ENCODE measurements at places on chromosomes 7 and 10. TPM values are rescaled to one million over a fixed set of nuclear protein-coding genes. Genes with fewer than 3 reads are reported as not detected.

ADCY1 gene
- total RNA-seq = 2.4 TPM

CCDC7 gene
- 1.0 TPM for total RNA-seq

MSMB gene
- not detected for total RNA-seq

GDF2 gene
- total RNA-seq = not detected

HMX3 gene
- not detected for total RNA-seq

PRTFDC1 gene
- 22.2 TPM for total RNA-seq

CACNB2 gene
- not detected for total RNA-seq

EMX2 gene
- total RNA-seq = not detected

VWA2 gene
- total RNA-seq = not detected

ELFN1 gene
- 0.32 TPM for total RNA-seq

CLIP2 gene
- 15.2 TPM for total RNA-seq

CLEC2L gene
- not detected for total RNA-seq

GARS1 gene
- total RNA-seq = 143 TPM

FZD1 gene
- 2.2 TPM for total RNA-seq

MICALL2 gene
- 13.3 TPM for total RNA-seq

CD36 gene
- total RNA-seq = 0.19 TPM

TMEM270 gene
- total RNA-seq = 0.23 TPM

NEUROG3 gene
- not detected for total RNA-seq

ZNF735 gene
- not detected for total RNA-seq

ACBD7 gene
- 0.71 TPM for total RNA-seq

HOXA4 gene
- total RNA-seq = 1.5 TPM

CFAP46 gene
- 1.5 TPM for total RNA-seq

NT5C3A gene
- total RNA-seq = 33.0 TPM

ADRA2A gene
- total RNA-seq = not detected

C7orf57 gene
- total RNA-seq = 0.20 TPM

PLEKHS1 gene
- not detected for total RNA-seq

TRPV5 gene
- total RNA-seq = not detected

RBP3 gene
- total RNA-seq = not detected

ZC3HAV1L gene
- 4.9 TPM for total RNA-seq

HOGA1 gene
- total RNA-seq = 1.7 TPM

TMEM196 gene
- total RNA-seq = not detected

CARD11 gene
- total RNA-seq = 1.3 TPM

CYP2C8 gene
- total RNA-seq = not detected

OGDHL gene
- total RNA-seq = 0.16 TPM

EEPD1 gene
- 49.8 TPM for total RNA-seq

LBX1 gene
- total RNA-seq = not detected

AKR1C8 gene
- not detected for total RNA-seq

Data from A549 treated with ZK216348 at 1 μM for 4 hours (cell line).